ENCODE measurements at places on chromosomes 2 and 18. TPM values are rescaled to one million over a fixed set of nuclear protein-coding genes. Genes with fewer than 3 reads are reported as not detected.

- DNase-seq, result no peak
These were observed 3.1 kb downstream of the EFR3B start for GRCh38 chr2:25044990-25045389.

GRCh38 chr2:31253356-31254131, 19.6 kb downstream of the EHD3 start:
- no peak for DNase-seq

The ELAC1 gene
- total RNA-seq, result 4.8 TPM

The ARHGEF4 gene
- total RNA-seq, result 12.0 TPM

The PLCD4 gene
- total RNA-seq, result 0.51 TPM

The IL1RL1 gene
- total RNA-seq, result not detected
